ENCODE measurements at places on chromosomes 1 and 21. TPM values are rescaled to one million over a fixed set of nuclear protein-coding genes. Genes with fewer than 3 reads are reported as not detected.

GRCh38 chr1:61320575-61320974 is 238.2 kb downstream of the NFIA start:
- DNase-seq, result no peak

RAD54L gene
- 1.0 TPM for total RNA-seq

NCF2 gene
- 4.4 TPM for total RNA-seq

ANKRD65 gene
- total RNA-seq, result 20.7 TPM
